ENCODE measurements at places on chromosomes 12 and 14.
A peak's percentile ranks its signal among the peaks of the same experiment; 100 is the strongest.

DNA sequence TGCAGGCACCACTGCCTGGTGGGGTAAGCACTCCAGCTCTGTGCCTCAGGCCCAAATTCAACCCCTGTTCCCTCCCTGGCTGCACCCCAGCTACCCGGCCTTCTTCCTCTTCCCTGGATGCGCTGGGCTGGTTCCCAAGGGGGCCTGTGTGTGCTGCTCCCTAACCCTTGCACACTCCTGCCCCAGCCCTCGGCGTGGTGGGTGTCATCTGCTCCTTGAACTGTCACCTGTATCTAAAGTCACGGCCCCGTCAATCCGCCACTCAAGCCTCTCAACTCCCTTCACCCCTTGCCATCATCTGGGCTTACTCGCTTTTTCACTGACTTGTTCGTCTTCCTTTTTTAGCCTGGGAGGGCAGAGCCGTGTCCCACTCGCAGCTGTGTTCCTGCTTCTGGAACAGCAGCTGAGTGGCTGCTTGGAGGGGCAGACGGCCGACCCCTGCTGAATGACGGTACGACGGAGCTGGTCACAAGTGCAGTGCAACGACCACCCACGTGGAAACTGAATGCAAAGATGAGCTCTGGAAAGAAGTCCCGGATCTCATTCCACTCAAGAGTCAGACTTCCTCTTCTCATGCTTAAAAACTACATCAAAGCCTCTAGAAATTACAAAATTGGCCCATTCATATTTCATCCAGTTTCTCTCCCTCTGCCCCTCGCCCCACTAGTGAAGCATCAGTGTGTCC lies 138.9 kb downstream of the PIWIL1 start:
- no peak for DNase-seq

DNA sequence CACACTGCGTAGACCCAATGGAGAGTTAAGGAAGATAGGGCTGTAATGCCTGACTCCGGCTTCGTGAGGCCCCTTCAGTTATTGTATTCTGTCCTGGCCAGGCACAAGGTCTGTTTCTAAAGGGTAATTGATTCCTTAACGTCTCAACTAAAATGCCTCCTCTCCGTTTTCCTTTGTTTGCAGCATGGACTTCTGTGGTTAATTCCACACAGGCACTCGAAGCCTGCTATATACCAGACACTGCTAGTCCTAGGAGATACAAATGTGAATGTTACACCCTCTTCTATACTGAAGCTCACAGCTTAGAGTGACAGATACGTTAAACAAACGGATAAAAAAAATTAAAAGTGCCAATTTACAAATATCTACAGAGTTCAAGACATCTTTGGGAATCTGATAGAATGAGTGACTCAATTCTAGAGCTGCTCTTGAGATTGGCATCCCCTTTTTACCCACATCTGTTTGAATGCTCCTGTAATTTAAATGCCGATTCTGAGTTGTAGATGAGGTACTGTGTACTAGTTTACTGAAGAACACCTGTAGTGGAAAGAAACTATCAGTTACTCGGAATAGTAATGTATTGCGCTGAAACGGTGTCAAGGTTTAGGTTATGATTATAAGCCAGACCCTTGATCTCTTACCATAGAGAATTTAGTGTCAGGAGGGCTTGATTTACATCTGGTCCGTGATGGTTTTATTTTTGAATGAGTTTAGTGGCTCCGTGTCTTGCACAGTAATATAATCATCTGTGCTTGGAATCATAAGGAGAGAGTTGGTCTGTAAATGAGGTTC lies 784 bp downstream of the PSMA6 start:
- DNase-seq: no peak

GRCh38 chr12:121300083-121300819 lies 3.7 kb upstream of the CAMKK2 start:
- DNase-seq: no peak

DNA sequence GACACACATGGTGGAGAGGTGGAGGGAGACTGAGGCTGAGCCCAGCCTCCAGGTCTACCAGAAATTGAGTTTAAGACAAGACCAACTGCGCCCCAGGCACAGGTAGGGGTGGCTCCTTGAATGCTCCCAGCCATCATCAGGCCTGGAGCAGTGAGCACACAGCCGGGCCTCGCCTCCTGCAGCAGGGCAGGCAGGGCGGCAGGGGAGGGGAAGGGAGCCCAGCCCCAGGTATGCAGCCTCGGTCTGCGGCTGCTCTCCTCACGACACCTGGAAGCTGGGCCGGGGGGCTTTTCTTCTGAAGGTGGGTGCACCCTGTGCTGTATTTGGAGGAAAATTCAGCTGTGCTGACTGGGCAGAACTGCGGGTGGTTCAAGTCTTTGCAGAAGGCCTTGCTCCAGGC lies 29.5 kb upstream of the TDRD9 start:
- DNase-seq: no peak

DNA sequence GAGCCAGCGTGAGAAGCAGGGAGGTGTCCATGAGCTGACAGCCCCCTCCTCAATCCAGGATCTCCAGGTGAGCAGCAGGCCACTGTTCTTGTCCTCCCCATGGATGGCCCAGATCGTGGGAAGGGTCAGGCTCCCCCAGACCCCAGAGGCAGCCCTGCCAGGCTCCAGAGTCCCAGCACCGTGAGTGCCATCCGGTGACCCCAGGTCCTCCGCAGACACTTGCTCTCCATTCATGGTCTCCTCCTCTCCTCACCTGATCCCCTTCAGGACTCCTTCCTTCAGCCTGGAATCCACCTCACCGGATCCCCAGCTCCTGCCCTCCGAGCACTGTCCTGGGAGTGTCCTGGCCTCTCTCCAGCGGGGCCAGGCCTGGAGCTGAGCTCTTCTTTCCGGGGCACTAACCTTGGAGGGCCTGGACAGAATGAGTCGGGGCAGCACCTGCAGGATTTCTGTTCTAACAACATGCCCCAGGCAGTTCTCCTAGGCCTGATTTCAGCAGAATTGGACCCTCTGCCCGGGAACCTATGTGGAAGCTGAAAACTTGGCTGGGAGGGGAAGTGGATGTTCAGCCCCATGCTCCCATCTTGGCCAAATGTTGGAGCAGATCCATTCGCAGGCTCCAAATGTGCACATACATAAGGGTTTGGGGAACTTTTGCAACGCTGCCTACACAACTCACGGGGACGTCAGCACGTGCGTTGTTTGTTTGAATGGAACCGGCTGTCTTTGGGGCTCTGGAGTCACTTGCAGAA lies 341.6 kb upstream of the SFSWAP start:
- DNase-seq: peak; percentile 2

DNA sequence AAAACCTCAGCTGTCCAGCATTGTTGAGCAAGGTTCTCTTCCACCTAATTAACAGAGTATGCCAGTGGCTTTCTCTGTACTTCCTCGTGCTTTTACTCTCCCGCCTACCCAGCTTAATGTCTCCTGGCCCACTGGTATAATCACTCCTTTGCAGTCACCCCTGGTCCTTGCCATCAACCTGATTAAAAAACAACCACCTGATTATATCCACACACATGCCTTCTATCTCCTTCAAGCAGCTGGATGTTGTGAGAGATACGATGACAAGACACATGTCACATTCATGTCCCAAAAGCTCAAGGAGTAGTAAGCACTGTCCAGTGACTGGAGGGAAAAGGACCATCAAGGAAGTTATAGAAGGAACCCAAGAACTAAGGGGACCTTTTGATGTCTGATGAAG lies 241.3 kb upstream of the GRIP1 start:
- no peak for DNase-seq

- peak; percentile 67 for DNase-seq
Observed at GRCh38 chr14:104563742-104564615, 15.6 kb upstream of the C14orf180 start.

GRCh38 chr14:64611358-64612020 lies 61.7 kb downstream of the PPP1R36 start:
- DNase-seq: no peak

- no peak for DNase-seq
Observed at GRCh38 chr14:56087671-56088471, 30.3 kb upstream of the PELI2 start.

DNA sequence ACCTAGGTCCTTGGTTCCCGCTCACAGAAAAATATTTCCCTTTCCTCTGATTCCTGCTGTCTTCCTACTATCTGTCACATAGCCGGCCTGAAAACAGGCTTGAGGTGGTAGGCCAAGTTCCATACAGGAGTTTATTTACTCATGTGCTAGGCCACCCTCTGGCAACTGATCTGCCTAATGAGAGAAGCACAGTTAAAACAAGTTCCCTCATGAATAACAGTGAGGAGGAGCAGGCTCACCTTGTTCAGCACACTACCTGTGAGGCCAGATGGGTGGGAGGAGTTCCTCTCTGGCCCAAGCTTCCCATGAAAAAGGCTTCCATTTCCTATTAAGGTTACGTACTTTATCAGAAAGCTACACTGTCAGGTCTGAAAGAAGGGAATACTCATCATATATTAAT lies 206.0 kb downstream of the MYRFL start:
- DNase-seq: no peak

DNA sequence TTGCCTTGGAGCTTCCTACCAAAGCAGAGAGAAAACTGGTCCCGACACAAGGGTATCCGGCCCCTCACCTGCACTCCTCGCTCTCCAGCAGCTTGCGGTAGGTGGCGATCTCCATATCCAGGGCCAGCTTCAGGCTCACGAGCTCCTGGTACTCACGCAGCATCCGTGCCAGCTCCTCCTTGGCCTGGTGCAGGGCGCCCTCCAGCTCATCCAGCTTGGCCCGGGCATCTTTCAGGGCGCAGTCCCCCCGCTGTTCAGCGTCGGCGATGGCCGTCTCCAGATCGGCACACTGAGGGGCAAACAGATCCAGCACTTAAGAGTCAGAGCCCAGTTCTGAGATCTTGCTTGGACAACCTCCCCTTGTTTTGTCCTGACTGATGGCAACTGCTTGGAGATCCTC lies 13.7 kb downstream of the KRT72 start:
- no peak for DNase-seq

- peak; percentile 67 for DNase-seq
Observed at GRCh38 chr12:80937391-80938238, at the start of gene LIN7A. Gene LIN7A (minus strand): TSS chr12:80937934. CDS start chr12:80937722, 212 bp downstream.

GRCh38 chr14:72614891-72615415 lies 278.9 kb downstream of the DPF3 start:
- no peak for DNase-seq

- no peak for DNase-seq
Observed at GRCh38 chr12:25793196-25793595, 165.3 kb upstream of the RASSF8 start.

GRCh38 chr12:130547480-130548155 lies 168.5 kb downstream of the RIMBP2 start:
- DNase-seq: no peak

GRCh38 chr12:124709722-124710687 lies 142.6 kb upstream of the NCOR2 start:
- DNase-seq: no peak

Measured in left ventricle myocardium inferior (tissue), 1 donor.